HFF-Myc (cell line): ENCODE measurements at places on chromosomes 16 and 17.

GRCh38 chr17:66345264-66345663 is 42.9 kb downstream of the PRKCA start:
- no peak for DNase-seq

GRCh38 chr16:81071805-81072204 is 5.2 kb downstream of the C16orf46 start:
- no peak for DNase-seq

DNA sequence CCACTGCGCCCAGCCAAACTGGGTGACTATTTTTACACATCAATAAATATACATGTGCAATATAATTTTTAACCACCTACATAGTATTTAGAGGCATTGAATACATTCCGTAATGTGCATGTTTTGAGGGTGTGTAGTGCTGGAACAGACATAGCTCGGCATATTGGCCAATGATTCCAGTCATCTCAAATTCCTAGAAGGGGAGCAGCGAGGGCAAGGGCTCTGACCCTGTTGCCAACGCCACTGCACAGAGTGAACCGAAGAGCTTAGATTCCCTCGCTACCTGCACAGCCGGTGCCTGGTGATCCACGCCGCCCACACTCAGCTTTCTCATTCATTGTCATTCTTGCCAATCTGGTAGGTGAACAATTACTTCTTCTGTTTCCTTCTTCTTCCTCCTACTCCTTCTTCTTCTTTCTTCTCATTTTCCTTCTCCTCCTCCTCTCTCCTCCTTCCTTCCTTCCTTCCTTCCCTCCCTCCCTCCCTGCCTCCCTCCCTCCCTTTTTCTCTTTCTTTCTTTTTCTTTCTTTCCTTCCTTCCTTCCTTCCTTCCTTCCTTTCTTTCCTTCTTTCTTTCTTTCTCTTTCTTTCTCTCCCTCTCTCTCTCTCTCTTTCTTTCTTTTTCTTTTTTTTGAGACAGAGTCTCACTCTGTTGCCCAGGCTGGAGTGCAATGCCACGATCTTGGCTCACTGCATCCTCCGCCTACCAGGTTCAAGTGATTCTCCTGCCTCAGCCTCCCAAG is 26.3 kb upstream of the ATP2A3 start:
- DNase-seq: no peak

DNA sequence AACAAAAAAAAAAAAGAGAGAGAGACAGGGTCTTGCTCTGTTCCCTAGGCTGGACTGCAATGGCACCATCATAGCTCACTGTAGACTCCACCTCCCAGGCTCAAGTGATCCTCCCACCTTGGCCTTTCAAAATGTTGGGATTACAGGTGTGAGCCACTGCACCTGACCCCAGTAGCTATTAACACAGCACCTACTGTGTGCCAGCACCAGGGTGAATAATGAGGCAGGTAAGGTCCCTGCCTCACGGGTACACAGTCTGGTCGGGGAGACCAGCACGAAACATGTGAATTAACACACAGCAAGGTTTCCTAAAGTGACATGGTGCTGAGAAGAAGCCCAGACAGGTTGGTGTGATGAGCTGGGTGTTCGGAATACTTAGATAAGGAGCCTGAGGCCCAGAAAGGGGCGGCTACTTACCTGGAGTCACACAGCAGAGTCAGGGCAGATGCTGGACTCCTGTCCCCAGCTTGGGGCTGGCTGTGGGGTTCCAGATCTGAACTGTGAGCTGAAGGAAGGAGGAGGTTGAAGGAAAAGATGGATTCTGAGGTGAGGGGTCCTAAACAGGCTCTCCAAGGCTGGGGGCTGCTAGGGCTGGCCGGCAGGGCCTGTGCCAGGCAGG is 10.5 kb upstream of the FBXL19 start:
- no peak for DNase-seq
